ENCODE measurements at places on chromosomes 11 and 22. TPM values are rescaled to one million over a fixed set of nuclear protein-coding genes. Genes with fewer than 3 reads are reported as not detected.

DNA sequence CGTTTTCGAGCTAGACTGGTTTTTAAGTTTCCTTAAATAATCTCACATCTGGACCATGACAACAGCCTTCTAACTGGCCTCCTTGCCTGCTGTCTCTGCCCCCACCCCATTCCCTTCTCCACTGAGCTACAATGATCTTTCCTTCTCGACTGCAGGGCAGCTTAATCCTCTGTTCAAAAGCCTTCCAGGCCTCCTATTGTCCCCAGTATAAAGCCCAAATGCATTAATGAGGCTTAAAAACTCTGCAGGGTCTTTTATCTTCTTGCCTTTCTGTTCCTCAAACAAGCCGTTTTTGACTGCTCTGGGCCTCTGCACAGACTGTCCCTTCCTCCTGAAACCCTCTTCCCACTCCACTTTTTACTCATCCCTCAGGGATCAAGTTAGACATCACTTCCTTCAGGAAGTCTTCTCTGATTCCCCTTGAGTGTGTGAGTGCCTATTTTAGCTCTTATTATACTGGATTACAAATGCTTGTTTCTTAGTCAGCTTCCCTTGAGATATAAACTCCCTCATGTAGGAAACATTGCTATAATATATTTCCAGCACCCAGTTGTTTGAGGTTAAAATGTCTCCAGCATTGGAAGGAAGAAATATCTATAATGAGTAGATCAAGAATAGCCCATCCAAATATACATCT is 23.6 kb upstream of the PAMR1 start:
- DNase-seq = no peak

DNA sequence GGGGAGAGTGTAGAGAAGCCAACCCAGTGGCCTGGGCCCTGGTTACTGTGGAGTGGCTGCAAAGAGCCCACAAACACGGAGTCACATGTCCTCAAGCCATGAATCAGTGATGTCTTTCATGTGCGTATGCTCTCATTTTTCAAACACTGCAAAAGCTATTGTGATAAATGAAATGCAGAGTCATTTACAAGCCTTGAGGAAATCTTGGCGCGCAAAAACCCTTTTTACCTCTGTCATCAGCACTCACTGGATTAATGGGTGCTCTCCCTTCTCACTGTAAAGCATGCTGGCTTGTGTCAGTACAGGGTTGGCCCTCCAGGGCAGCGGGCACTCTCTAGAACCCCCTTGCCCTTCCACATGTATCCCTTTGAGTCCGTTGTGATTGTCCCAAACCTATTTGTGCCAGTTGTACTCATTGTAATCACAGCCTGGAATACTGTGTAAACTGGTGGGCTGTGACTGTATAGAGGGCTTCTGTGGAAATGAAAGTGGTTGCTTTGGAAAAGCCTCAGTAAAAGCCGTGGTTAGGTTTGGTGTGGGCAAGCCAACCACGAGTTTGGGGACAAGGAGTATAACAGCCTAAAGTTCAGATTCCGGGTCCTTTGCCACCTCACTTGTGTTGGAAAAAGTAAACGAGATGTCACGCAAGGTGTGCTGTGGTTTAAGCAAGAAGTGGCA is 10.4 kb downstream of the GNAZ start:
- DNase-seq = no peak

The RIC3 gene
- total RNA-seq = 43.1 TPM

DNA sequence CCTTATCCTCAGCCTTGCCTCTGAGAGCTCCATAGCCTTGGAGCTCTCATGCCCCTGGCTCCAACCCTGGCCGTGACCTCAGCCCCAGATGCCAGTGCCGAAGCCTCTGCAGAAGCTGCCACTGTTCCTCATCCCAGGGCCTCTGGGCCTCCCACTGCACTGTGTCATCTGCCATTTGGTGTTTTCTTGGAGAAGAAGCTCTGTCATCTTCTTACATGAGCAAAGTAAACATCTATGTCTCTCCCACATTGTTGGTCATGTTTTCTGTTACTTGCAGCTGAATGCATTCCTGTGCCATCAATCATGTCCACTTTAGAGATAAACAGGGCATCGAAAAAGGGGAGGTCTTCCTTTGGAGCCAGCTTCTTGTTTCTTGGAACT is 45.0 kb upstream of the FTH1 start:
- no peak for DNase-seq

The PDE2A gene
- 49.9 TPM for total RNA-seq

DNA sequence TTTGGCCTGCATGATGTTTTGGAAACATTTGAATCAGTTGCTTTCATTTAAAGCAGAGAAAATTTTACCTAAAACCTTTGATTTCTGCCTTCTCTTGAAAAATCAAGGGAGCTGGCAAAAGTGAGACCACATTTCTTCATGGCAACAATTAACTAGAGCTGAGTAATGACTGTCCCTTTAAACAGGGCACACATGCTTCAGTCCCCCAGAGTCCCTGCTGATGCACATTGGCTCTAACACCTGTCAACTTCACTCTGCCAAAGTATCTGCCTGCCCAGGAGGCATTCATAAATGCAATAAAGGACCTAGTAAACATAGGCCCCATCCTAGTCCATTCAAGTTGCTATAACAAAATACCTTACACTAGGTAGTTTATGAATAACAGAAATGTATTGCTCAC is 87.1 kb upstream of the LDLRAD3 start:
- no peak for DNase-seq

The SLC43A3 gene
- total RNA-seq = 58.5 TPM

GRCh38 chr22:39238966-39239505 is 5.7 kb downstream of the PDGFB start:
- DNase-seq = no peak

DNA sequence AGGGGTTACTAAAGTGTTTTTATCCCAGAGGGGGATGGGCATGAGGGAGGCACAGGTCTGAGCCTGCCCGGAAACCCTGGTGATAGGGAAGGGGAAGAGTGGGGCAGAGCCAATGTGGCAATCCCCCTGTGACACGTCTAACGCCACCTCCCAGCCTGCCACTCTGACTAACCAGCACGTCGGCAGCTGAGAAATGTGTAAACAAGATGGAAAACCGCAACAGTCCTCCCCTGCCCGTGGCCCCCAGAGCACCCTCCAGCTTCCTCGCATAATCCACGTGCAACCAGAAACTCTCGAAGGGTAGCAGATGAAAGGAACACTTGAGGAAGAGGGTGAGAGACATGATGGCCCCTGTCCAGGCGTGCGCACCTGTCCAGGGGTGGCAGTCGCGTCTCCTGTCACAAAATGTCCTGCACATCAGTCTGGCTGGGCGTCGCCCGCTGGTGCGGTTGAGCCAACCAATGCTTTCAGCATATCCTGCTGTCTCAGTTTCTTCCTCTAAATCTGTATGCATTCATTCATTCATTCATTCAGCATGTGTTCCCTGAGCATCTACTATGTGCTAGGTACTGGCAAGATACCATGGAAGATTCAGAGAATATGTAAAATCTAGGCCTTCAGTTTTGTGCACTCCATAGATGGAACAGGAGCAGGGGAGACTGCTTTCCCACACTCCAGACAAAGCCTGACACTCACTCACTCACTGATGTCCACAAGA is 4.5 kb downstream of the TMPRSS4 start:
- no peak for DNase-seq

DNA sequence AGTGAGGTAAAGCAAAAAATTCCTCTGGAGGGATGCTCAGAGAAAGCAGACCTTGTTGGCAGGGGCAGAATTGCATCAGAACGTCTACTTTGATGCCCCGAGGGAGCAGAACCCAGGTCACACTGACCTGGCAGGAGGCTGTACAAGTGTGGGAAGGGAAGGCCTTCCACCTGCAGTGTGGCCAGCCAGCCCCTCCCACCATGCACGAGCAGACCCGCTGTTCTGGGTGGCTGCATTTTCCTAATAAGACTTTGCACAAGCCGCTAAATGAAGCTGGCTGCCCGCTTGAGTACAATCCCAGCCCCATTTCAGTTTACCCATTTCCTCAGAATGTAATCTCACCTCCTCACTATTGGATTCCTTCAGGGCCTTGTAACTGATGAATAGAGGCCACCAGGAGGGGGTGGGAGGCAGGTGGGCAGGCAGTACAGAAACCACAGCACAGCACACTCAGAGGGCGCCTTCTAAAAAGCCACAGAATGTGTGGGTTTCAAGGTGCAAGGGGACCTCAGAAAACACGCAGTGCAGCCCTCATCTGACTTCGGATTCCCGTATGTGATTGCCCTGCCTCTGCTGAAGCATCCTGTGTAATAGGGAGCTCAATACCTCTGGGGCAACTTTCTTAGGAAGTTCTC is 316.6 kb downstream of the OPCML start:
- no peak for DNase-seq

The BARX2 gene
- total RNA-seq = 11.1 TPM

DNA sequence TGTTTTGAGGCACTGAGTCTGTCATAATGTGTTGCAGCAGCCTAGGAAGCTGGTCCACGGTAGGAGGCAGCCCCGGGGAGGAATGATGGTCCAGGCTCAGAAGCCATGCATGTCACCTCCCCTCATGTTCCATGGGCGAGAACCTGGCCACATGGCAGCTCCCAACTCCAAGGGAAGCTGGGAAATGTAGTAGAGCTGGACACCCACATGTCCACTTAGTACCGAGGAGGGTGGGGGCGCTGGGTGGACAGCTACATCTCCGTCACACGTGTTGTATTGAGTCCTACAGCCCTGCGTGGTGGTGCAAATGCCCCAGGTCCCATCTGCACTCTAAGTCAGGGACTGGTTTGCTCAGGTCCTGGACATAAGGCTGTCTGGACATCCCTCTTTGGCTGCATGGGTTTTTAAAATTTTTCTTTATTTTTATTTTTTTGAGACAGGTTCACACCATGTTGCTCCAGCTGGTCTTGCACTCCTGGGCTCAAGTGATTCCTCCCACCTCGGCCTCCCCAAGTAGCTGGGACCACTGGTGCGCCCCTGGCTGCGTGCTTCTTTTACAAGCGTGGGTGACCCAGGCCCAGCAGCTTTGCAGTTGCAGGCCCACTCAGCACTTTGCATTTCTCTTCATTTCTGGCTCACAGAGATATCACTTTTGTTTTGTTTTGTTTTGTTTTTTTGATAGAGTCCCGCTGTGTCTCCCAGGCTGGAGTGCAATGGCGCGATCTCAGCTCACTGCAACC is 3.9 kb upstream of the CTTN start:
- peak; percentile 53 for DNase-seq

GRCh38 chr11:27153136-27153535 is 112.5 kb downstream of the BBOX1 start:
- no peak for DNase-seq

- no peak for DNase-seq
These were observed 30.7 kb downstream of the PRR5L start for GRCh38 chr11:36326524-36327419.

DNA sequence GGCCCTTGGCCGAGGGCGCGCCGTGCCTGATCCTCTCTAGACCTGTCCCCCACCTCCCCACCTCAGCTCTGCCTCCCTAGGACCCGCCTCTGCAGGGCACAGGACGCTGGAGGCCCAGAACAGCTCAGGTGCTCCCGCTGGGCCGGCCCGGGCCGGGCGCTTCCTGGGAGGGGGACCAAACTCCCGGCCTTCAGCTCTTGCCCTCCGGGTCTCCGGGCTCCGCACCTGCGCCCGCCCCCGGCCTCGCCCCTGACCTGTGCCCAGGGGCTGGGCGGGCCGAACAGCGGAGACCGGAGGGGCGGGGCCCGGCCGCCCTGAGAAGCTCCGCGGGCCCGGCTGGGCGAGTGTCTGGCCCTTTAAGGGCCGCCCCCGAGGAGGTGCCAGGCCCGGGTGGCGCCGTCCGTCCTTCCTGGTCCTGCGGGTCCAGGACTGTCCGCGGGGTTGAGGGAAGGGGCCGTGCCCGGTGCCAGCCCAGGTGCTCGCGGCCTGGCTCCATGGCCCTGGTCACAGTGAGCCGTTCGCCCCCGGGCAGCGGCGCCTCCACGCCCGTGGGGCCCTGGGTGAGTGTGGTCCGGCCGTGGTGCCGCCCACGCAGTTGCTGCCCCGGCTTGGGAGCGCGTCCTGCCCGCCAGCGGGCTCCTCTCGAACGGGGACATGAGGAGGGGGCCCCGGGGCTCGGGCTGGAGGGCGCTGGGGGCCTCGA is at the start of gene SSH3:
Gene SSH3, plus strand, starts transcription at position 399 of the 703 bp plus-strand sequence. Its CDS starts 96 bp downstream, at position 495.
- DNase-seq = peak; percentile 79

GRCh38 chr11:11427140-11427539 is 74.1 kb upstream of the CSNK2A3 start:
- no peak for DNase-seq

DNA sequence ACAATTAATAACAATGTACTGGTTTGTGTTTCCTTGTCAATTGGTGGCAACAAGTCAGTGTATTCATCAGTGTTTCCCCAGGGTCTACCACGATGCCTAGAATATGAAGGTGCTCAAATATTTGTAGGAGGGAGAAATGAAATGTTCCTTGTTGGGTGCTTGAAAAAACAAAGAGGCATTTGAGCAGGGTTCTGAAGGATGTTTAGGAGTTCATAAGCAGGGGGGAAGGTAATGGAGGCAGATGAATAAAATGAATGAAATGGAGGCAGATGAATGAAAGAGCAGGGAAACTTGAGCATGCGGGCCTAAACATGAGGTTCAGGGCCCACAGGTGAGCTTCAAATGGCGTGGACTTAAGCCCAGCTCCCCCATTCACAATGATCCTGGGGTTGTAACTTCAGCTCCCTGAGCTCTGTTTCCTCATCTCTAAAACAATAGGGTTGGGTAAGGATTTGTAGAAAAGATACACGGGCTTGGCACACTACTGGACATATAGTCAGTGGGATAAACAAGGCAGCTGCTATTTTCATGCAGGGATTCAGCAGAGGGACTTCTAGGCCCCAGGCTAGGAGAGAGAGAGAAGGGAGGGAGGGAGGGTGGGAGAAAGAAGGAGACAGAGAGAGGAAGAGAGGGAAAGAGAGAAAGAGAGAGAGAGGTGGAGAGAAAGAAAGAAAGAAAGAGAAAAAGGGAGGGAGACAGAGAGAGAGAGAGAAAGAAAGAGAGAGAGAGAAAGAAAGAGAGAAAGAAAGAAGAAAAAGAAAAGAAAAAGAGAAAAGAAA is 73.7 kb downstream of the MN1 start:
- no peak for DNase-seq

DNA sequence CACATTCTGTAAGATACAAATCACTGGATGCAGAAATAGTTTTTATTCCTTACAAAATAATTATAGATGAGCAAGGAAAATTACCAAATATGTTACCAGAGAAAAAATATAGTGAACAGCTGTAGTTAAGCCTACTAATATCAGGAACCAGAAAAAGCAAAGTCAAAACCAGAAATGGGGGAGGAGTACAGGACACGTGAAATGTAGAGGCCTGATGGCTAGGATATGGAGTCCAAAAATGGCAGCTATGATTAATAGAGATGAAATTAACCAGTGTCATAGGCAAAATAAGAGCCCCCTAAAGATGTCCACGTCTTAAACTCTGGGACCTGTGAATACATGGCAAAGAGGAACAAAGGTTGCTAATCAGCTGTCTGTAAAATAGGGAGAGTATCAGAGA is 34.1 kb downstream of the MRE11 start:
- DNase-seq = no peak

The LBHD1 gene
- 8.7 TPM for total RNA-seq

The ADM2 gene
- 0.30 TPM for total RNA-seq
